ENCODE measurements at places on chromosomes 2 and 18.

- H3K4me3 ChIP-seq = no peak overlapping the region
- no peaks in the 10 kb centered on the region for H3K4me1 ChIP-seq
- no peaks in the 10 kb centered on the region for H3K36me3 ChIP-seq
- H3K27me3 ChIP-seq = no peaks in the 10 kb centered on the region
- no peak for DNase-seq
These were observed 193.2 kb downstream of the CDH19 start for GRCh38 chr18:66410692-66411091.

DNA sequence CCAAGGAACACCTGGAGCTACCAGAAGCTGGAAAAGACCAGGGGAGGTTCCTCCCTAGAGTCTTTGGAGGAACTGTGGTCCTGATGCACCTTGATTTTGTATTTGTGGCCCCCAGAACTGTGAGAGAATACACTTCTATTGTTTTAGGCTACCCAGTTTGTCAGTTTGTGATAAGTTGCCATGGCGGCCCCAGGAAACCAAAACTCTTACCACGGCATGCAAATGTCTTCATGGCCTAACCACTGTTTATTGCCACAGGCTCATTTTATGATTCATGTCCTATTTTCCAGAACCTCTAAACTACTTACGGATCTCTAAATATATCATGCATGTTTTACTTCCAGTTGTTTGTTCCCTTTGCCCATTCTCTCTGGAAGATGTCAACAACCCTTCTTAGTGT lies 1250.7 kb upstream of the FAM98A start:
- no peaks in the 10 kb centered on the region for H3K4me1 ChIP-seq
- H3K4me3 ChIP-seq = no peak overlapping the region
- no peak overlapping the region for H3K27ac ChIP-seq
- DNase-seq = no peak
- H3K27me3 ChIP-seq = no peaks in the 10 kb centered on the region

GRCh38 chr18:8626414-8627106 lies 17.3 kb downstream of the RAB12 start:
- H3K4me1 ChIP-seq = no peaks in the 10 kb centered on the region
- no peak overlapping the region for H3K27ac ChIP-seq
- no peaks in the 10 kb centered on the region for H3K27me3 ChIP-seq
- peaks cover 39% of the 10 kb centered on the region for H3K36me3 ChIP-seq

DNA sequence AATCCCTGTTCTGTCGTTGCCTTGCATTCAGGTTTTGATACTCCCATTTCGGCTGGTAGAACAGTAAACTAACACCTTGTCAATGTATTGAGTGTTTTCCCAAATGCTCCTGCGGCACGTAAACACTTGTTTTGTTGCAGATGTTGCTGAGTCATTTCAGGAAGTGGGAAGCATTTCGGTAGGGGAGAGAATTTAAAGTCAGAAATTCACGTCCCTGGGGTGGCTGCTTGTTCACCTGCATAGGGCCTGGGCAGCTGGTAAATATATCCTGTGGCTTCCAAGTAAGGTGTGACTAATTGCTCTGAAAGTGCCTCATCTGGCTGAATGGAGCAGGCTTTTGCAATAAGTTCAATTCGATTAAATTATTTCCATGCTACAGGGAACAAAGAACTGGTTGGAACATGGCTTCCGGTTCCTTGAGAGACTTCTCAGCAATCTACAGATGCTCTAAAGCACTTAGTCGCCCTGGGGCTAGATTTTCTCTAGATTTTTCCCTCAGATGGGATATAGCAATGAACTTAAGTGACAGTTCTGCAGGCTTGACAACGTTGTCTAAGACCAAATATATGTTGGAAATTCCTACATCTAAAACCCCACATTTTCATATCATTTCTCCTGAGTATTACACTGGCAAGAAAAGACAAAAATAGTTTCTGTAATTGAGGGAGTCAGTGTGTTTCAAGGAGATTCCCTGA lies 5.2 kb downstream of the GALR1 start:
- peaks cover 15% of the 10 kb centered on the region for H3K4me1 ChIP-seq
- H3K27me3 ChIP-seq = peaks cover 38% of the 10 kb centered on the region
- no peak for DNase-seq
- H3K4me3 ChIP-seq = no peak overlapping the region
- no peak overlapping the region for H3K27ac ChIP-seq
- H3K36me3 ChIP-seq = no peaks in the 10 kb centered on the region

- no peaks in the 10 kb centered on the region for H3K4me1 ChIP-seq
- no peaks in the 10 kb centered on the region for H3K36me3 ChIP-seq
- DNase-seq = no peak
- H3K27me3 ChIP-seq = no peaks in the 10 kb centered on the region
These were observed 73.9 kb upstream of the NRXN1 start for GRCh38 chr2:51105811-51106210.

- DNase-seq = no peak
- H3K36me3 ChIP-seq = no peaks in the 10 kb centered on the region
- H3K27me3 ChIP-seq = no peaks in the 10 kb centered on the region
- no peak overlapping the region for H3K4me3 ChIP-seq
- H3K27ac ChIP-seq = no peak overlapping the region
- H3K4me1 ChIP-seq = peaks cover 28% of the 10 kb centered on the region
These were observed 54.2 kb upstream of the CREB1 start for GRCh38 chr2:207475546-207475945.

GRCh38 chr2:226017537-226017936 lies 618.0 kb downstream of the NYAP2 start:
- no peak overlapping the region for H3K4me3 ChIP-seq
- H3K36me3 ChIP-seq = no peaks in the 10 kb centered on the region
- H3K4me1 ChIP-seq = no peaks in the 10 kb centered on the region
- H3K27me3 ChIP-seq = no peaks in the 10 kb centered on the region

DNA sequence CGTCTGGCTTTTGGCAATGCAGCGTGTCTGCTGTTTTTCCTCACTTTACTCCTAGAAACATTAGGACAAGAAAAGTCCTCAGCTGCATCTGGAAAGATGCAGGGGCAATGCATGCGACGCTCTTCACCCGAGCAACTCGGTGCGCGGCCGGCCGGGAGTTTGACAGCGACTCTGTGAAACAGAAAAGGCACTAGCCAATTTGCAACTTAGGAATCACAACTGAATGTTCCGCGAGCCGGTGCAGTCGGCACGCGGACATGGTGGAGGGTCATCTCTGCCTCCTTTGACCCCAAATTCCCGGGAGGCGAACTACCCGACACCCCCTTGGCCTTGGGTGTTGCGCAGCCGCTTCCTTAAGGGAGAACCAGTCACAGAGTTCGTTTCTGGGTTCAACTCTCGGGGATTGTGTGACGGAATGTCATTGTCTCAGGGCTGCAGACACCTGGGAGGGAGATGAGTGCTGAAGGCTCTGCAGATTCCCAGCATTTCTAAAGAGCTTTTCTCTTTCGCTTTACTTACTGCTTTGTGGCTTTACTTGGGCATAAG lies 9.8 kb downstream of the NR4A2 start:
- H3K4me3 ChIP-seq = peak overlapping the region; percentile 60
- H3K27me3 ChIP-seq = peaks cover 40% of the 10 kb centered on the region
- peak; percentile 9 for DNase-seq
- peaks cover 35% of the 10 kb centered on the region for H3K4me1 ChIP-seq
